ENCODE measurements at places on chromosomes 1 and 21.

GRCh38 chr1:153933955-153934354 lies 11.2 kb upstream of the GATAD2B start:
- DNase-seq = no peak

DNA sequence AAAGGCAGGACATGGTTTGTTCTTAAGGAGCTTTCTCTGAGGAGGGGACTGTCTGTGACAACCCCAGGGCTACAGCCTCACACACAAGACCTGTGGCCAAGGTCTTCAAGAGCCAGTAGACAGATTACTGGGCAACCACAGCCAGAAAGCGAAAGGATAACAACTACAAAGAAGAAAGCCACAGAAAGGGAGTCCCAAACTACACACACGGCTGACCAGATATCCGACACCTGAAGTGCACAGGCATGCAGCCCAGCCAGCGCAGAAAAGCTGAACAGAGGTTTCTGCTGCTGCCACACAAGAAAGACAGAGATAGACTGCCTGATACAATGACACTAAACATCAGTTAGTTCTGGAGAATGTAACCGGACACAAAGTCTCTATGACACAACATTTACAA lies 21.4 kb upstream of the NADK start:
- no peak for DNase-seq

DNA sequence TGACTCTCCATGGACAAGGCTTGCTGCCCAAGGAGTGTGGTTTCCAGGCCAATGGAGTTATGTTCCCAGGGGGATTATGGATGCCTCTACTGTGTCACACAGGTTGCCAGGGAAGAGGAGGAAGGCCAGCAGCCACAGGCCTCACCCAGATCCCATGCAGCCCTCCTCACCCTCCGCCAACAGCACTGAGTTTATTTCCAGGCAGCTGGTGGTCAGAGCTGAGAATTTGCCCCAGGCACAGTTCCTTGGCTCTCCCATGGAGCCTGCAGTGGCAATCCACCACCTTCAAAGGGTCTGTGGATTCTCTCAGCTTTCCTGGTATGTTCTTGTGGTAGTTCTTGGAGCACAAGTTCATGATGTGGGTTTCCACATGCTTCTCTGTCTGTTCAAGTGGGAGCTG lies 79.2 kb downstream of the NTNG1 start:
- DNase-seq = no peak

DNA sequence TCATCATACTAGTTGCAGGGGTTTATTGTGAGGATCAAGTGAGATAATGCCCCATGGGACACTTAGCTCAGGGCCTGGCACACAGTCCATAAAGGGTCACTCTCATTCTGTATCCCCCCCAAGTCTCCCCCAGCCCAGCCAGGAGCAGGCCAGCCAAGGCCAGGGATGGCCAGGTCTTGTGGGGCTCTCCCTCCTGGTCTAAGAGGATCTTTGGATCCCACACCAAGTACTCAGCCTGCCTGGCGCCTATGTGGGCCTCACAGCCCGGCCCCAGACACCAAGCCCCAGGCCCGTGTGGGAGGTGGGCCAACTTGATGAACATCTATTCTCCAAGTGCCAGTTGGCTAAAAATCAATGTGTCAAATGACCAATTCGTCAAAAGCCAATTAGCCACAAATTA lies 117.8 kb downstream of the GLIS1 start:
- no peak for DNase-seq

DNA sequence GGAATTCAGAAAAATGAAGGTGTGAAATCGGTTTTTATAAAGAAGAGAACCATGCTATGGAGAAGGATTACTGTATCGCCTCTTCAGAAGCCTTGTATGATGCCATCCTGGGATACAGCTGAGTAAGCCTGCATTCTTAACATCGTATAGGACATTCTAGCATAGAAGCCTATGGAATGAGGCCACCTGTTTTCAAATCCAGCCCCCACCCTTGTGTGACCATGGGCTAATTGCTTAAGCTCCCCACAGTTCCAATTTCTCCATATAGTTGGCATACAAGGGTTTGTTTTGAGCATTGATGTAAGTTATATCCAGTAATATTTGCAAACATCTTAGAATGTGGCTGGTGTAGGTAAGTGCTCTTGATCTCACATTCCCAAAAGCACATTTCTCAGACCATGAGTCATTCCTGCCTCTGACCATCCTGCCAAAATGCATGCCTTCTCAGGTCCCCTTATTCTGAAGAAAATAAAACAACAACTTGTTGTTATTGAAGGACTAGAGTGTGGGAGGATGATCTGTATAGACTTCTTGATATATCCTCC lies 1.5 kb downstream of the OR14A2 start:
- no peak for DNase-seq

DNA sequence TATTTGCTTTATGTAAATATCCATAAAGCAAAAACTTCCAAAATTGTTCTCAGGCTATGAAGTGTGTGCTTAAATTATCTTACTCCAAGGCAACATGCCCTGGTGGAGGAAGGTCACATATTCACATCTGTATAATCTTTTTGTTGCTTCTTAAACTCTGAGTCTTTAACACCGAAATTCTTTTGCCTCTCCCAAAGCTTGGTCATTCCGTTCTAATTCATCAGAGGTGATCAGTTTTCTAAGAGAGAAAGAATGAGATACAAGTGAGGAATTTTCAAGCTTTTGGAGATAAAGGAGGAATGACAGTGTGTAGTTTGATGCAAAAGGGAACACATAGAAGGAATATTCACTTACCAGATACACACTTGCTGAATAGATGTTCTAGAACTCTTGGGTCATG lies 561.7 kb downstream of the LTN1 start:
- DNase-seq = no peak

- no peak for DNase-seq
These were observed 24.2 kb downstream of the PCAT6 start for GRCh38 chr1:202834771-202835547.

- no peak for DNase-seq
These were observed 6.5 kb upstream of the FGGY start for GRCh38 chr1:59290193-59290949.

GRCh38 chr1:63403386-63403785 lies 36.0 kb downstream of the ALG6 start:
- no peak for DNase-seq

DNA sequence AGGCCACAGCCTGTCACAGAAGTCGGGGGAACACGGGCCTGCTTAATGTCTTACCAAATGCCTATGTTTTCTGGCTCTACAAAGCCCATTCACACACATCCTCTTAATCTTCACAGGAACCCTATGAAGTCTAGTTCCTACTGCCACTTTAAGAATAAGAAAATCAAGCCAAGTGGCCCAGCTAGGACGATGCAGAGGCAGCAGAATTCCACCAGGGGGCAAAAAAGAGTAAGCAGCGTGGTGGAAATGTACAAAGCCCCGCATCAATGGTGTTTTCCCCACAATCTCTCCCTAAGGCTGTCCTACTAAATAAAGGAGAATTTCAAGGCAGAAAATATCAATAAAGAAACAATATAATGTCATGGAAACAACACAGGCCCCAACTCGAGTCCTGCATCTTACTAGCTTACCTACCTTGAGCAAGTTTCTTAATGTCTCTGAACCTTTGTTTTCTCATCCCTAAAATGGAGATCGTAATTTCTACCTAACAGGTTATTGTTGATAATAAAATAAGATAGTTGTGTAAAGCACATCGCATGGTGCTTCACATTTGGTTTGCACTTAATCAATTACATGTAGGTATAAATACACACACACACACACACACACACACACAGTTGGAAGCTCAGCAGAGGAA lies 21.4 kb downstream of the SEC16B start:
- peak; percentile 45 for DNase-seq

DNA sequence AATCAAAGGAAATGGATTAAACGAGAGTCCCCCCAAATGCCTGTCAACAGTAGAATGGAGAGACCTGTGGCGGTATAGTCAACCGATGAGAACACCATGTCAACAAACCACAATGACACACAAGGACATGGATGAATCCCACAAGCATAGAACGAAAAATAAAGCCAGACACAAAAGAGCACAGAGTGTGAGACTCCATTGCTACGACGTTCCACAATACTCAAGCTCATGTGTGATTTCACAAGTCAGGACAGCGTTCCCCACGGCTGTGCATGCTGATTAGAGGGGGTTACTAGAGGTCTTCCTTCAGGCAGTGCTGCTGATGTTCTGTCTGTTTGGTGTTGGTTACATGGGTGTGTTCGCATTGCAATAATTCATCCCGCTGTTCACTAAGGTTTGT lies 5.8 kb upstream of the PLA2G2D start:
- no peak for DNase-seq
